ENCODE measurements at places on chromosomes 5 and 9.

DNA sequence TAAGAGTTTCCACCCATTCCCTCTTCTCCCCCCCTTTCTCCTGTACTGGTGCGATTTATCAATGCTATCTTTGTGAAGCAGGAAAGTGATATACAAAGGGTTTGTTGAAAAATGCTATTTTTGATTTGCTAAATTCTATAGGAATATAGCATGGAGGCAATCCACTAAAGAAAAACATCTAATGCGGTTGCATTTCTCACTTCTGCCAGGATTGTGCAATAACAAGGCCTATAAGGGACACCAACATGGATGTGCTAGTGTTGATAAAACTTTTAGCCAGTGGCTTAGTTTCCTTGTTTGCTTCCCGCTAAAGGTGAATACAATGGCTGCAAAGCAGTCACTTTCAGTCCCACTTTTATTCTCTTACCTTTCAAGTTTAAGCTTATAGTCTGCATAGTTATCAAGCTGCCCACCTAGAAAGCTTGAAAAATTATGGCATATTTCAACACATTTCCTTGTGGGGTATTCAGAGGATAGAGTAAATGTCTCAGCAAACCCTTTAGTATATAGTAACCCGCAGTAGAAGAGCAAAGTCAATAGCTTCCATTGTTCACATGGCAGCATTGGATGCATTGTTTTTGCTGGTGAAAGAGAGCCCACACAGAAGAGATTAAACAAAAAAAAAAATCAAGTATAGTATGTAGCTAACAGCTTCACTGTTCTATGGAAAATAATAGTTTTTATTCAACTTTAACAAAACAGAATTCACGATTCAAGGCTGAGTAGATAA, 674.6 kb upstream of the SEMA6A start:
- no peak for DNase-seq

DNA sequence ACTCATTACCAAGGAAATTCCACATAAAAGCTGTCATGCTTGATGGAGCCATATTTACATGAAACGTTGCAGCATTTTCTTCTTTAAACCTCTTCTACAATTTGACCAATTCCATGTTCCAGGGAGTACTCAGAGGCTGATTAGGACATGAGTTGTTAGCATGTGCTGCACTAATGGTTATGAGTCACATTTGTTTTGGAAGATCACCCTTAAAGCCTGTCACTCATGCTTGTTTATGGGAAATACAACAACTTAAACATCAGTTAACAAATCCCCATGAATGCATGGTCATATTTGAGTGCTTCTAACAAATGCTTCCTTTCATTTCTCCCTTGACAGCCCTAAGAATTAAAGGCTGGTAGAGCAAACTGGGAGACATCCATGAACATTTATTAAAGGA, 156.1 kb downstream of the GHR start:
- no peak for DNase-seq

DNA sequence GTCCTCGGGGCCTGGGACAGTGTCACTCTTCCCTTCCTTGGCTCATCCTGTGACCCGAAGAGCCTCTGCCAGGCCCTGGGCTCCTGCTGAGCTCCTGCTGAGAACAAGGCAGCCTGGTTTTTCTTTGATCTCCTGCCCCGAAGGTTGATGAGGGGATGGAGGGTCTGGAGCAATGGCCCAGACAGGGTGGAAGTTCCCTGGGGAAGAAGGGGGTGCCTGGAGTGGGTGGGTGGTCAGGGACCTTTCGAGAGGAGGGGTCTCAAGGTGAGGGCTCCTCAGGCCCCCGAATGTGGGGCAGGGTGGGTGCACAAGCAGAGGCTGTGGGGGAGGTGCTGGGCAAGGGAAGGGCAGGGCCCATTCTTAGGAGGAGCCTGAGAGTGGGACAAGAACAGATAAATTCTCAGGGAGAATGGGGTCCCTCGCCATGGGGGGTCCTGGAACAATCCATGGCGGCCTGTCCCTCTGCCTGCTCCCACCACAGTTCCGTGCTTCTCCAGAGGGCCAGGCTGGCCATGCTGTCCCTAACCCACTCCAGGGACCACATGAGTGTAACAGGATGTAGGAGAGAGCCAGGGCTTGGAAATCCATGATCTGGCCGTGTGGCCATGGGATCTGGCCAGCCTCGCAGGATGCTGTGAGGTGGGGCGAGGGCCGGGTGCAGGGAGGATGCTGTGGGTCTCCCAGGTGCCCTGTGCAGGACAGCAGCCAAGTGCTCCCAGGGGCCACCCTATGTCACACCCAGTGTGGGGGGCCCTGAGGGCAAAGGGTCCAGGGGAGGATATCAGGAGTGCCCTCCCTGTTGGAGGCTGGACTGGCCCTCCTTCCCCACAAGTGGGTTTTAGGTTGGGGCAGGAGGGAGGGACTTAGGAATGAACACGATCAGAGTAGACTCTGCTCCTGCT, 128.5 kb upstream of the LPCAT1 start:
- DNase-seq = no peak

- no peak for DNase-seq
Observed at GRCh38 chr5:158246661-158247060, 387.7 kb upstream of the CLINT1 start.

GRCh38 chr9:97528529-97529230, 27.2 kb downstream of the TMOD1 start:
- DNase-seq = no peak

DNA sequence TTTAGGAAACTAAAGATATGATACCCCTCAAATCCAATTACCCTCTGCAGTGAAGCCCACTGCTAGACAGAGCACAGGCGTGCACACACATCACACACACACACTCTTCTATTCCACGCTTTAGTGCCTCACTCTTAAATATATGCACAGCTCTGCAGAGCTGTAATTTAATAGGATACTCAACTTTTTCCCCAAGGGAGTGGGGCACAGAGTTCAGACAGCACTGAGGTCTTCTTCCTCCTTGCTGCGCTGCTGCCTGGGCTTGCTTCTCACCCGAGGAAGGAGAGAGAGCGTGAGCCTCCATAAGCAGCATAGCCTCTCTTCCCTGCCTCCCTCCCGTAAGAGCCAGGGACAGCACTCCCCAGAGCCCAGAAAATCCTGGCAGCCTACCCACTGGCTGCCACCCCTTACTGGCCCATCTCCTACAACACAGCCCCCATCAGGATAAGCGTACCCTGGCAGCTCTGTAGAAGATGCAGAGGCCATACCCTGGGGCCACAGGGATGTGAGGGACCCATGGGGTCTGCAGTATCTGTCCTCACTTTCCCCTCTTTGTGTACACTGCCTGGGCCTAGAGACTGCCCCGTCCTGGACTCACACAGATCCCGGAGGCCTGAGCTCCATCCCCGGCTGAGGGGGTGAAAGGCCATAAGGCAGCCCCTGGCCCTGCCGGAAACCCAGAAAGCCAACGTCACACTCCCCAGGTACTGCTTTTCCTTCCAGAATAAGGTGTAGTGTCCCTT, 102.1 kb downstream of the C5orf15 start:
- DNase-seq = no peak

DNA sequence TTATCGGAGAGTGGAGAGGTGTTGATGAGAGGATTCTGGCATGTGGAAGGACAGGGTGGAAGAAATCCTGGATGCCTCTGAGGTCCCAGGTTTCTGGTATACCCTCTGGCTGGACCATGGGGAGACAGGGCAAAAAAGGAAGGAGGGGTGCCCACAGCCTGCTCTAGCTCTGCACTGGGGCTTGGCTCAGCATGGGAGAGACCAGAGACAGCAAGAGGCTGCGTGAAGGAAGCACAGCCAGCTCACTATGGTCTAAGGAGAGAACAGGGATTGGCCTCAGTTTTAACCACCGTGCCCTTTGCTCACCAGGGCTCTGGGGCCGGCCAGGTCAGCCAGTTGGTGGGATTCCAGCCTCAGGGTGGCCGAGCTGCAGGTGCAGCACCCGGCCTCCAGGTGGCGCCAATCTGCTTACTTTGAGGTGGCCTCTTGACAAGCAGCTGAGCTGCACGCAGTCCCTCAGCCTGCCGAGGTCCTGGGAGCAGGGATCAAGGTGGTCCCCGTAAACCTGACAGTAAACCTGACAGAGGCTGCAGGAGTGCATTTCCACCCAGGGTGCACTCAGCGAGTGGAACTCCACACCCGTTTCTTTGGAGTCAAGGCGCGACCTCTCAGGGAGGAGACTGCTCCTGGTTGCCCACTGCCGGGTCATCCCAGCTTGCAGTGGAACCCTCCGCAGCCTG, 25.0 kb upstream of the SPTLC1 start:
- peak; percentile 62 for DNase-seq

DNA sequence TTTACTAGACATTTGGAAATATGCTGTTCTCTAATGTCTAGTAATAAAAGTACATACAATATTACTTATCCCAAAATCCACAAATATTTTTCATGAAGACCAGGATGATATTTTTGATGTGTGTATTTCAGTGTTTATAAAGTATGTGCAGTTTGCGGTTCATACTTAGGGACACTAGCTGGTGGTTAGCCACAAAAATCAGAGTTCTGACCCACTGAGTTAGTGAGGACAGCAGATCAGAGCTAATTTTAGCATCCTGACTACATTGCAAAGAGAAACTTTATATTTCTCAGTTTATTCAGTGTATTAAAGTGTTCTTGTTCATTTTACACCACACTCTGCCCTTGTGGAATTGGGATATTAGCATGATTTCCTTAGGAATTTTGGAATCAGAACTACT, 655.3 kb downstream of the HTR1A start:
- DNase-seq = no peak

- no peak for DNase-seq
Observed at GRCh38 chr9:134377976-134378375, 51.7 kb downstream of the RXRA start.

DNA sequence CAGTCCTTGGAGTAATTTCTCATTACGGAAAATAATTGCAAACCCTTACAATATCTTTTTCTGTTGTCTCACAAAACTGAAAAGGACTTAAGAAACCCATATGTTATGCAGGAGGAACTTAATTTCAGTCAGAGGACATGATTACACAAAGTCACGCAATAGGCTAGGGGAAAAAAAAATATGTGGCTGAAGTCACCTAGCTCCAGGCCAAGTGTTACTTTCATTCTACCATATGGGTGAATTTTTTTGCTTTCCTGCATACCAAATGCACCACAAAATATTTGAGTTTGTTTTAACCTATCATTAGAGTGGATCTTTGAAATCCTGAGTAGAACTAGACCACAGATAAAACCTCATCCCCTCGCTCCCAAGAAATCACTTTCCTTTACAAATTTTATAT, 523.5 kb downstream of the CAAP1 start:
- DNase-seq = no peak

GRCh38 chr5:72599519-72600370, 92.5 kb upstream of the ZNF366 start:
- DNase-seq = no peak

GRCh38 chr5:124771761-124772160, 25.3 kb upstream of the ZNF608 start:
- DNase-seq = no peak

GRCh38 chr5:151620461-151620840, 29.3 kb upstream of the FAT2 start:
- DNase-seq = no peak

DNA sequence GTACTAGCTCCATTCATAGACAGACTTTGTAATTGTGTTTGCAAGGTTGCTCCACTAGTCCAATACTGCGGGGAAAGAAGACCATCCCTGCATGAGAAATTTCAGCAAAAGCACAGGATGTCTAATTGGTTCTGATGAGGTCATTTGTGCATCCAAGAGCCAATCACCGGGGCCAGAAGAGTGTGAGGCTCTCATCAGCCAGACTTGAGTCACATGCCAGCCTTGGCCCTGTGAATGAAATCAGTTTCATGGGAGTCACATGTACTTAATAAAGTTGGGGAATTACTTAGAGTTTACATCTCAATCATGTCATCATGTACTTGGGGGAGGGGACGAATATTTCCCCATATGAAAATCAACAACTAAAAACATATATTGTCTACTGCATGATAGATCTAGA, 1236.0 kb downstream of the MAT2B start:
- no peak for DNase-seq

GRCh38 chr9:112382501-112383364, 2.8 kb downstream of the HSDL2 start:
- DNase-seq = no peak

Data from CD4-positive, alpha-beta T cell treated with Interleukin-6 at 100 ng/mL for 8 hours (primary cell).